ENCODE measurements at places on chromosomes 12 and 14.

DNA sequence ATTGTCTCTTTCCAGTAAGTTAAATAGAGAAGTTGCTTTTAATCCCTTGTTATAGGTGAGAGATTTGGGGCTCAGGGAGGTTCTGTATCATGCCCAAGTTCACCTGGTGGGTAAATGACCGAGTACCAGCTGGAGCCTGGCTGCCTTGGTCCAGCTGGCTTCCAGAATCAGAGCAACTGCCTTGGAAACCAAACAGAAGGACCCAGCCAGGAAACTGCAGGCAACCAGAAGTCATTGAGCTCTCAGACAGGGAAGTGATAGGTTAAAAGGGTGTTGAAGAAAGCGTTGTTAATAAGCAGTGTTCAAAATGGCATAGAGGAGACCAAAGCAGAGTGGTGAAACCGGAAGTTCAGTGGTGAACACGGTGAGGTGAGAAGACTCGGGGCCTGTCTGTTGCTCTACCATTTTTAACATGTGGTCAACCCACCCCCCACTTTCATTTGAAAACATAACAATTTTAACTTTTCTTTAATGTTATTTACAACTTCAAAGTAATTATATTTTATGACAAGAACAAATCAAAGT lies 54.9 kb downstream of the PLEKHG7 start:
- DNase-seq = no peak

- DNase-seq = no peak
These were observed 203.3 kb upstream of the KRR1 start for GRCh38 chr12:75714462-75715322.

DNA sequence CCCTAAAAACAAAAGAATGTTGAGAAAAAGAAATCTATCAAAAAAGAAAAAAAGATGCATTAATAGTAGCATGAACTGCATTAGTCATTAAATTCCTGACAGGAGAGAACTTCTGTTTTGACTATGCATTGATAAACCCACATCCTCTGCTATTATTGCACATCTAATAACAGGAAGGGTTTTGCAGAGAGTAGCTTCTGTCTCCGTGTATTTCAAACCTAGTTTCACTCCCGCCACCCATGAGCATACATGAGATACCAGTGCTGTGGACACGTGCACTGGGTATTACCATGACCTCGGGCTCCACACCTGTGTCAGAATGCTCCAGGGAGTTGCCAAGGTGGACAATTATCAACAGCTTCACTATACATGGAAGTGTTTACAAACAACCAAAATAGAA lies 449.1 kb upstream of the SOX5 start:
- DNase-seq = no peak

DNA sequence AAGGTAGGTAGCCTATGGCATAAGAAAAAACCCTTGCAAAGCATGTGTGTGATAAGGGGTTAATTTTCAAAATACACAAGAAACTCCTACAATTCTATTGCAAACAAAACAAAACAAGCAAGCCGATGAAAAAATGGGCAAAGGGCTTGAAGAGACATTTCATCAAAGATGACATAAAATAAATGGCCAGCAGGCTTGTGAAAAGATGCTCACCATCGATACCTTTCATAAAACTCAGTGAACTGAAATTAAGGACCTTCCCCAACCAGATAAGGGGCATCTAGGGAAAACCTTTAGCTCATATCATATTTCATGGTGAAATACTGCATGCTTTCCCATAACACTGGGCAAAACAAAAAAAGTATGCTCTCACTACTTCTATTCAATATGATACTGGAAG lies 131.2 kb downstream of the PPM1H start:
- DNase-seq = no peak

DNA sequence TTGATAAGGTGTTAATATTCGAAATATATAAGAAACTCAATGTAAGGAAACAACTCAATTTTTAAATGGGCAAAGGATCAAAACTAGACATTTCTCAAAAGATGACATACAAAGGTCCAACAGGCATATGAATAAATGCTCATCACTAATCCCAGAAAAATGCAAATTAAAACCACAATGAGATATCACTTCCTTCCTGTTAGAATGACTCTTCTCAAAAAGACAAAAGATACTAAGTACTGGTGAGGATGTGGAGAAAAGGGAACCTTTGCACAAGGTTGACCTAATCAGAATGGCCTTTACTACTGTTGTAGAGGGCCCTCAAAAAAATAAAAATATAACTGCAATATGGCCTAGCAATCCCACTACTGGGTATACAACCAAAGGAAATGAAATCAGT lies 383.4 kb downstream of the KCNH5 start:
- no peak for DNase-seq

DNA sequence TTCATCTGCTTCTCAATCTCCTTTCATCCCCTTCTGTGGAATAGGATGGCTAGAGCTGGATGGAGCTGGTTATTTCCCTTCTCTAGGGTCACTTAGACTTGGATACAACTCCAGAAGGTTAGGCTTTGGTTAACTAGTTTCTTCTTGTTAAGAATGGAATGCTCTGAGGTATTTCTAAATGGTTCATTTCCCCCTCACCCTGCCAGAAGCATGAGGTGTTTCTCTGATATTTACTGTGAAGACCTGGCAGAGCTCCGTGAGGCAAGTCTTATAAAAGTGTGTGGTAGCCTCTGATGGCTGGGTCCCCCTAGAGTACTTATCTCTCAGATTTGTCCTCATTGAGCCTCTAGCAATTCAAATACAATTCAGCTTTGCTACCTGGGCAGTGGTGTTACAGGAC lies 207.9 kb downstream of the SLC16A7 start:
- DNase-seq = no peak

- DNase-seq = peak; percentile 70
These were observed 130.1 kb downstream of the SPTSSA start for GRCh38 chr14:34331728-34332623.

DNA sequence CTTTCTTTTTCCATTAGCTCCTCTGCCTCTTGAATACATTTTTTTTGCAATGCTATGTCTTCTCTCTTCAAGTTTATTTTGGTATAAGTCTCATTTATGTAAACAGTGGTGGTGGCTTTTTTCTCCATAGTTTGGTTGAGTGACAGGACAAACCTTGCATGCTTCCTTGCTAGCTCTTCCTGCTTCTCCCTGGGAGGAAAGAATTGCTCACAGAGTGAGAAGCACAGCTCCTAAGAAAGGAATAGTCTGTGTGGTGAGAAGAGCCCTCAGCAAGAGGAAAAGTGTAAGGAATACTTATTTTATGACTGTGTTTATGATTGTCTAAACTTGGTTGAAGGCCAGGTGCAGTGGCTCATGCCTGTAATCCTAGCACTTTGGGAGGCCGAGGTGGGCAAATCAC lies 11.5 kb downstream of the CCDC175 start:
- no peak for DNase-seq

DNA sequence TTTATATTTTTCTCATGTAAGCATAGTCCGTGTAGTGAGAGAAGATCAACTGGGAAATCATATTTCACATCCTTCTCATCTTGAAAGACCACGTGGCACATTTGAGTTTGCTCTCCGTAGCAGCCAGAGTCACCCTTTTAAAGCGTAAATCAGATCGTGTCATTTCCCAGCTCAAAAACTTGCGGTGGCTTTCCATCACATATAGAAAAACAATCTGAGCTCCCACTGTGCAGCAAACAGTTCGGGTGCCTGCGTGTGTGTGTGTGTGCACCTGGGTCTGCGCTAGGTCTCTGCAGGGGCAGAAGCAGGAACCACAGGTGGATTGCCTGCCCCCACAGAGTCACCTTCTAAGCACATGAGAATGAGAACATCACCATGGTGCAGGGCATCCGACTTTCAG lies 338.2 kb downstream of the TRHDE start:
- DNase-seq = no peak

- DNase-seq = no peak
These were observed 47.7 kb upstream of the MAP3K9 start for GRCh38 chr14:70856851-70857495.

GRCh38 chr12:112904571-112904970 lies 2.2 kb upstream of the OAS1 start:
- DNase-seq = no peak

DNA sequence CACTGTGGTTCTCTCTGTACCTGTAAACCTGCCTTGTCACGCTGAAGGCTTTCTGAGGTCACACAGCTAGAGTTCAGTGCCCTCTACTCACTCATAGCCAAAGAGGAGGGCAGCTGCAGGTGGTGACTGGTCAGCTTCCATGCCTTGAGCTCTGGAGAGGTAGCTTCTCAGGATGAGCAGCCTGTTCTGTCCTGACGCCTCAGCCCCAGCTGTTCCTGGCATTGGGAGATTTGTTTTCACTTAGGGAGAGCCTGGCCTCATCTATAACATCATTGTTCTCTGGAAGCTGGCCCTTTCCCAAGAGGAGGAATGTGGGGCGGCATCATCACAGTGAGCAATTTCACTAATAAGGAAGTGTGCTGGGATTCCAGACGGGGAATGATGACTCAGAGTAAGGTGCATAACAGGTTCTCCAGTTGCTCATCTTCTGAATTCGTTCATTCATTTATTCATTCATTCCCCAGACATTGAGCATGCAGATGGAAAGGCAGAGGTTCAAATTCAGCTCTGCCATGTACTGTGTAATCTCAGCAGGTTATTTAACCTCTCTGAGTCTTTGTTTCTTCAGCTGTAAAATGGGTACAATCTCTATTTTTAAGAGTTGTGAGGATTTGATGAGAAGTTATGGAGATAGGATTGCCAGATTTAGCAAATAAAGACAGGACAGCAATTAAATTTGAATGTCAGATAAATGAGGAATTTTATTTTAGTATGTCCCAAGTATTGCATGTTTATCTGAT lies 255.8 kb upstream of the CRY1 start:
- no peak for DNase-seq

- DNase-seq = no peak
These were observed 229.8 kb upstream of the LRIG3 start for GRCh38 chr12:59149995-59150642.

- DNase-seq = no peak
These were observed 42.1 kb downstream of the ELK3 start for GRCh38 chr12:96236221-96236822.

GRCh38 chr12:63918800-63919300 lies 74.3 kb downstream of the SRGAP1 start:
- no peak for DNase-seq

DNA sequence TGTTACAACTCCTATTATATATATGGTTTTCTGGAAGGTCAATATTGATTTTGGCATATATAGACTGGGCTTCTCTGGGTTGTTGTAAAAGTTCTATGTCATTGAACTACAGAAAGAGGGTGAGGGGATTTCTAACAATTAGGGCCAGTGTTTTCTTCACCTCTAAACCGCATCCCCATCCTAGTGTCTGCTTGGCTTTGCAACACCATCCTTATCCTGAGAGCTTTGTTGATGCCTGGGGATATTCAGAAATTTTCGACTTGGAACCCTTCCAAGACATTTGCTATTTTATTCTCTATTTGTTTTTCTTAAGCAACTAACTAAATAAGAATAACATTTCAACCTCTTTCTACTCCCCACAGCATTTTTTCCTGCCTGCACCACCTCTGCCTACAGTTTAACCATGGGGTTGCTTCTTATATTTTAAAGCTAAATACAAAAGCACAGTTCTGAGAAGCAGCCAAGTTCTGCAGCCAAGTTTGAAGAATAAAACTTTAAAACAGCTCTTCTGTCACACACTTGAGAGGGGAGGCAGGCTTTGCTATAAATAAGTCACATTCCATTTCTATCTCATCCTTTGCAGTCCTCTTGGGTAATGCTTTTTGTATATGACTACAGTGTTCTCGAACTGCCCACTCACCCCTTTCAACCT lies 53.4 kb downstream of the RGS6 start:
- no peak for DNase-seq

- DNase-seq = no peak
These were observed 121.5 kb downstream of the RBM19 start for GRCh38 chr12:113844495-113845210.

- no peak for DNase-seq
These were observed 3.3 kb downstream of the PARP11 start for GRCh38 chr12:3869865-3870264.

DNA sequence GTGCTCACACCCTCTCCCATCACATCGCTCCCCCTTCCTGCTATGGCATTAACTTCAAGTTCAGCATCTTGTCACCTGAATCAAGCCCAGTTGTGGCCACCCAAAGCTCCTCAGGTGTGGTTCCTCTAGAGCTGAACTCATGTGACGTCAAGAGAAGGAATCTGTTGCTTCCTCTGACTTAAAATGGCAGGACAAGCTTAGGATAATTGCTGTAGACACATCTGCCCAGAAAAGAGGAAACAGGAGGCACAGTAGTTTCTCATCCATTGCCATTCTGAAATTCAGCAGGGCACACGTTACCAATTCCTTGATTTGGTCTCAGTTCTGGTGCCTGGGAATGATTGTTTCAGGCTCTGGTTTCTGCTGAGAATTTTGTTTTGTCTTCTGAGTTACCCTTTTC lies 52.1 kb downstream of the RCOR1 start:
- no peak for DNase-seq

DNA sequence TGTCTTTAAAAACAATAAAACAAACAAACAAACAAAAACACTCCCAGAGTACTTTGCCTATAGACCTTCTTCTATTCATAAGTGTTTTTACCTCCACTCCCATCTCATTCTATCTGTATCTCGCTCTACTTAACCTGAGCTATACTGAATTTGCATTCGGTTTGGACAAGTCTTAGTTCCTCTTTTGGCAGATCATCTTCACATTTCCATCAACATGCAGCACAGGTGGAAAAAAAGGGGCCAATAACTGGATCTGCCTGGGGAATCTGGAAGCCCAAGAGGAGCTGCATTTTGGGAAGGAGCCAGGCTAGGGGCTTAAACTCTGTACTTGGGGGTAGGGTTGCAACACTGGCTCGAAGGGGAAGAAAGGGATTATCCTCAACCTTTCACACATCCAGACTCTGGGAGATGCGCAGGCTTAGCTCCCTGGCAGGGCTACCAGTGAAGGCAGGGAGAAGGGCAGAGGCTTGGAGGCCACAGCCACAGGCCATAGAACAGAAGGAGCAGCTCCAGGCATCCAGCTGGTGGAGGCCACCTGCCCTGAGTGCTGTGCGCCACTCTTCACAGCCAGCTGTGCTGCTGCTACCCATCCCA lies 4.1 kb downstream of the NINJ2 start:
- no peak for DNase-seq

DNA sequence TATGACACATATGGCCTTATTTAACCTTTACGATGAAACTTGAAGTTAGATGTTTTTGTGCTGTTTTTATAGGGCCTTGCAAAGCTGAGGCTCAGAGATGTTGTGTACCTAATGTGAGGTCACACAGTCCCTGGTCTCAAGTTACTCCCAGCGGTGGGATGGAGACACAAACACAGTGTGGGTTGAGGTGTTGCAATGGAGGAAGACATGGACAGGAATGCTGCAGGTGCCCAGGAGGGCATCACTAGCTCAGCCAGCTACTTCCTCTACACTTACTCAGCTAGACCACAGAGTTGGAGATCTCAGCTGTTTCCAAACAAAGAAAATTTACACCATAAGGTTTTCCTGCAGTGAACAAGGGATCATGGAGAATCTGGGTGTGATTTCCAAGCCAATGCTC lies 15.5 kb downstream of the LHX5 start:
- no peak for DNase-seq

GRCh38 chr12:13024531-13024916 lies 19.7 kb upstream of the FAM234B start:
- DNase-seq = no peak

- no peak for DNase-seq
These were observed 77.0 kb downstream of the CATSPERB start for GRCh38 chr14:91654836-91655235.

- no peak for DNase-seq
These were observed 2.7 kb downstream of the ARID2 start for GRCh38 chr12:45732250-45732649.

GRCh38 chr12:75751769-75752471 lies 240.5 kb upstream of the KRR1 start:
- no peak for DNase-seq
